ENCODE measurements at places on chromosomes 6 and 20.

DNA sequence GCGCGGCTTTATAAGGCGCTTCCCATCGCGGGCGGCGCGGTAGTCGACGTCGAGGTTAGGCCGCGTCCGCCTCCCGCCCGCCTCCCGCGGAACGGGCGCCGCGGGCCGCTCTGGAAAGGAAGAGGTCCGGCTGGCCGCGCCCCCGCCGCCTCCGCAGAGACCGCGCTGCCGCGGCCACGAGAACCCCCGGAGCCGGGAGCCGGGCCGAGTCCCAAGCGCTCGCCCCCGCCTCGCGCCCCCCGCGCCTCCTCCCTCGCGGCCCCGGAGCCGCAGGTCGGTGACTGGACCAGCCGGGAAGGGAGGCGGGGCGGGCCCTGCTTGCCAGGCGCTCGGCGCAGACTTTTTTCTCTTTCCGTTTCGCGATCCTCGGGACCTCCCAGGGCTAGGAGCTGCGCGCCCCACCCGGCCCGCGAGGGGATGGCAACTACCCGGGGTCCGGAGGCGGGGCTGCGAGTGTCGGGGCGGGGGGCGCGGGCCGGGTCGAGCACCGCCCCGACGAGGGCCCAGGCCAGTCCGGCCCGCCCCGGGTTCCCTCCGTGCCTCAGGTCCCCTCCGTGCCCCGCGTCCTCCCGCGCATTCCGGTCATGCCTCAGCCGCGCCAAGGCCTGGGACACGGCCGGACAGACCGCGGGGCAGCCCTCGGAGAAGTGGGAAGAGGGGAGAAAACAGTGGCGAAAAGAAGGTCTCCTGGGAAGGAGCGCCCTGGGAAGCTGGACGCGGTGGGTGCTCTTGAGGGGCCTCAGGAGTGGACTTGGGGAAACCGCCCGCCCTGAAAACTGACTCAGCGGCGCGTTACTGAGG is 417 bp upstream of the PXDC1 start:
- DNase-seq = no peak

GRCh38 chr6:166687879-166688205 is 60.8 kb upstream of the RPS6KA2 start:
- no peak for DNase-seq

DNA sequence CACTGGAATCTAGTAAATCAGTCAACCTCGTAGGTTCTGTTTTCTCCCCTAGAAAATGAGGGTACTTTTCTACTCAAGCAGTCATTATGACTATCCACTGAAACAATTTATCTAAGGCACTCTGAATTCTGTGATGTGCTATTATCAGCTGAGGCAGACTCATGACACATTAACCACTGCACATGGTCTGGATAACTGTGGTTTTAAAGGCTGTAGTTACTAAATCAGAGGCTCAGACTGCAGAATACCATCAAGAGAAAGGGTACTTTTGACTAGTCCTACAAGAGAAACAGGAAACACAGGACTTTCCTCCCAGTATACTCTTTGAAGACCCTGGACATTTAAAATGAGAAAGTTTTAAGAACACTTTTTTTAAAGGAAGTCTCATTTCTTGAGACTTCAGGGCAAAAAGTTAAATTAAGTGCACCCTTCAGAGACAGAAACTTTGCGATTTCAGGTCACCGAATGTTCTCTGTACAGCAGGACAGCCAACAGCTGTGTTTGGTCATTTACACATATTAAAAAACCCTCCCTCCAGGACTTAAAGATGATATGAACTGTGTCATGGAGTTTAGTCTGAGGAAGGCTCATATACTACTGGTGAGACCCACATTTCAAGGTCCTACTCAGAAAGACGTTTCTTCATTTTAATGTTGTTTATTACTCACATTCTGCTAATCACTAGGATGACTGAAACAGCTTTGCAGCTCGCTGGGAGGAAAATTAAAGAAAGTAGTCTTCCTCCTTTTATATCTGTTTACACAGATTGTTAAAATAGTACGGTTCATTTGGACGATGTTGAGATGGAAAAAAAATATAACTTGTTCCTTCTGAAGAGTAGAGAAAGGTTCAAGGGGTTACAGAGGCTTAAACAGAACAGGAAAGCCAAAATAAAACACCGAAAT is 19.9 kb downstream of the ATXN1 start:
- DNase-seq = no peak

DNA sequence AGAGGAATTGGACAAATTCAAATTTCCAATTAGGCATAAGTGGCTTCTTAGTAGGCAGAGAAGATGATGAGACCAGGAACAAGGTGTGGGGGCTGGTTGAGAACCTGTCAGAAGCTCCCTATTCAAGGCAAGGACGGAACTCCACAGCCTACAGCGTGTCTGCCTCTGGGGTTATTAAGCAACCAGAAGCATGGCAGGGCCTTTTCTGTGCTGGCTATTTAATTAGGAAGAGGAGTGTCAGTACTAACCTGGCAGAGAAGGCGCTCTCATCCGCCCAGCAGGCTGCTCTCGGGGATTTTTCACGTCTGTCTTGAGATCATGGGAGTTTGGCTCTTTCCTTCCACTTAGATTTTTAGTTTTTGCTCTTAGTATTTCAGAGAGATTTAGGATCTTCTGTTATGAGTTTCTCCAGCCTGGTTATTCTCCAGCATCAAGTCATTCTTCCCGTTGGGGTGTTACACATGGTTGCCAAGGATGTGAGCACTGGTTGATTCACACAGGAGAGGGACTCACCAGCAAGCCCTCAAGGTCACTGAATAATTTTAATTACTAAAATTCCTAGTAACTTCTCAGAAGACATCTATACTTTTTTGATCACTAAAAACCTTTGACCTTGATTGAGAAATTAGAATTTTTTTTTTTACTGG is 23.9 kb downstream of the ADTRP start:
- no peak for DNase-seq

DNA sequence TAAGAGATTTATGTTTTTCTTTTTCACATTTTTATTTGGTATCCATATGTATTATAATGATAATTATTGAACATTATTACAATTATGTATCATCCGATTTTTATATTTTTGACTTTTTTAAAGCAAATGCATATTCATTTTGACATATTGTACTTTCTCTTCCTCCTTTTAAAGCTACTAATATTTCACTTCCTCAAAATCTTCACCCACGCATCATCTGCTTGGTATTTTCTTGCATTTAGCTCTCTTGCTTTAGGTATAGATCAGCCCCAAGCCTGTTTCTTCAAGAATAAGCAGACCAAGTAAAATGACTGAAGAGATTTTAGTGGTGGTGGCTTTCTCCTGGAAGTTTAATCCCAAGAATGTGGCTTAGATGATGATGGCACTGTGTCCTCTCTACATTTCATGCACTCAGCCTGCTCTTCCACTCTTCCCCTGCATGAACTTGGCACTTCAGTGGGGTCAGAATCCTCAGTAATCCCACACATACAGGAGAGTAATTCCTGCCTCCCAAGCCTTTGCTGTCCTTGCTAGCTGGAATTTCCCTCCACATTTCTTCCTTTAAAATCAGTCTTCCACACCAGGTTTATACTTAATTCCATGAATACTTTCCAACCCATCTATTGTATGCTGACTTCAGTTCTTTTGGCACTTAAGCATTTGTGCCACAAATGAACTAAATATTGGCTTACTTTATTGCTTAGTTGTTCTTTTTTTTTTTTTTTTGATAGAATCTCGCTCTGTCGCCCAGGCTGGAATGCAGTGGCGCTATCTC is 8.2 kb downstream of the NCOA7 start:
- DNase-seq = no peak

- DNase-seq = no peak
Observed at GRCh38 chr20:10733122-10733521, 59.3 kb upstream of the JAG1 start.

GRCh38 chr6:53857318-53858094 is 62.7 kb downstream of the LRRC1 start:
- no peak for DNase-seq

DNA sequence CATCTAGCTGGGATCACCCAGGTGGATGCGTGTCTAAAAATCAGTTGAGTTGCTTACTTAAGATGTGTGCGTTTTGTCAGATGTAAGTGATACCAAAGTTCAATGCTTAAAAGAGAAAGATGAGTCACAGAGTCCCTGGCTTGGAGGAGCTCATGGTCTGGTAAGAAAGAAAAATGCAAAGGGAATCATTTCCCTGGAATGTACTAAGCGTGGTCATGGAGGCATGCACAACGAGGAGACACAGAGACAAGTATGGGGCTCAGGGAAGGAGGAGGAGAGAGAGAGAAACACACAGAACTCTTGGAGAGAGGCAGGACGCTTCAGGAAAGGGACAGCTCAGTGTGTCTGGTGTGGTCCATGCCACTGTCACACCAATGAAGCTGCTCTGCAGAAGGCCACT is 186.9 kb upstream of the GMDS start:
- DNase-seq = no peak

- DNase-seq = no peak
Observed at GRCh38 chr6:10048370-10049297, 366.2 kb downstream of the TFAP2A start.

DNA sequence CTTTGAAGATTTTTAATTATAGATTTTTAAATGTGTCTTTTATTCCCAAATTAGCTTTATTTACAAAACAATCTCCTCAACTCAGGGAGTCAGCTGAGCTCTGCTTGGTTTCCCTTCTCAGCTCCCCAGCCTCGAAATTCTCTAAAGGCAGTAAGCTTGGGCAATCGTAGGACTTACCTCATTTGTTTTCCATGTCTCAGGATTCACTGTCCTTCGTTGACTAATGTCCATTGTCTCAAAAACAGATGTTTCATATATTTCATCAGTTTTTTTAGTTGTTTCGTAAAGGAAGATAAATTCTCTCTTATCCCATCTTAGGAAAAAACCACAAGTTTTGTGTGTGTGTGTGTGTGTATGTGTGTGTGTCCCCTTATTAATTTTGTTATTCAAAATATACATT is 102.2 kb upstream of the ADGRF1 start:
- no peak for DNase-seq

DNA sequence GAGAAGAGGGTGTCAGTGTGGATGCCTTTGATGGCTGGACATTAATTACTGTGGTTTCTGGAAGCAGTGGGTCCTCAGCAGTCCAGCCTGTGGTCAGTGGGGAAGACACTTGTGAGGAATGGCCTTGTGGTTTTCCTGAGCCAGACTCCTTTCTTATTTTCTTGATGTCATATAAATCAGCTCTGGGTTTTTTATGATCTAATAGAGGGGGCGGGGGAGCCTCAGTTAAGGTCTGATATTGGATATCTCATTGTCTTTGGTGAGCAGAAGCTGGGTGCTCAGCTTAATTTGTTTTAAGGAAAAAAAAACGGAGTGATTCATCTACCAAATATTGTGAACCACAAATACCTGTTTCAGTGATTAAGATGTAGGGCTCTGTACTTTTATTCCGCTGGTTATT is 62.1 kb downstream of the OTOR start:
- DNase-seq = no peak

DNA sequence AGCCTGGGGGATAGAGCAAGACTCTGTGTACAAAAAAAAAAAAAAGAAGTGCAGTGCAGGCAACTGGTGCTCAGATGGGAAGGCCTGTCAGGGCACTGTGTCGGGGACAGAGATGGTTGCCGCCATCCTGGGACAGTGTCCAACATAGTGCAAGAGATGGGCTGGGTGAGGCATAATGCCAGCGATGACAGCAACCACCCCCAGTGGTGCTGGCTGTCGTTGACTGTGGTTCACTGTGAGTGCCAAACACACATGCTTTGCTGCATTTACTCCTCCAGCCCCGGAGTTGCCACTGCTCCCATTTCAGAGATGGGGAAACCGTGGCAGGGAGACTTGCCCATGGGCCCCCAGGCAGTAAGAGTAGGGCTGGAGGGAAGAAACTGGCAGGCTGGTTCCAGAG is 5.2 kb upstream of the C20orf203 start:
- DNase-seq = no peak

GRCh38 chr6:119390247-119390793 is 40.8 kb upstream of the MAN1A1 start:
- DNase-seq = no peak

DNA sequence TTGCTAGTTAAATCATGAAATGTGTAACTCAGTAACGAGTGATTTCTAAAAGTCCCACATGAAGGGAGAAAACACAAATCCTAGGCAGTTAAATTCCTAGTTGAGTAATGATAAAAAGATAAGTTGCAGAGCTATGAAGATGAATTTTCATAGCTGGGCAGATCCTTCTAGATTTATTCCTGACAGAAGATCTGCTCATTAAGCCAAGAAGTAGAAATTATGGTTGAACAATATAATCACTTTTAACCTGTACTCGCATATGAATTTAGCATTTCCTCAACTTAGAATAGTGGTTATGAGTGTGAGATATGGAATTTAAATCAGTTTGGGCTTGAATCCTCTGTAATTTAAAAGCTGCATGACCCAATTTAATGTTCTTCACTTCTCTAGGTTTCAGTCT is 359.2 kb upstream of the HSF2 start:
- no peak for DNase-seq

GRCh38 chr6:12473494-12473893 is 183.3 kb downstream of the EDN1 start:
- DNase-seq = no peak

GRCh38 chr6:112320561-112321318 is 26.4 kb upstream of the RFPL4B start:
- no peak for DNase-seq

DNA sequence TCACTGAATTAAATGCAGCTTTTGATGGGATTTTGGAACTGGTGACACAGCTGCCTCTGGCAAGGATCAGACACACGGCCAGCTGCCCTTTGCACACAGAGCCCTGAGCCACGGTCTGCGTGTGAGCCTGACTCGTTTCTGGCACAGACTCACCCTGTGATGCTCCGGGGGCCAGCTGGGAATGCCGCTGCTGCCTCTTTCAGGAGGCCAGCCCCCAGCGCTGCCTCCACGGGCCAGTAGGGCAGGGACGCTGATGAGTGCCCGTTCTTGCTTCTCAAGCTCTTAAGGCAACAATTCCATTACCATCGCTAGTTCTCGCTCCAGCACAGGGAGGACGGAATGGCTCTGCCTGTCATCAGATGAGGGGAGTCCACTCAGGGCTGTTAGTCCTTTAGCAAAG is 61.6 kb downstream of the IRF4 start:
- DNase-seq = no peak

DNA sequence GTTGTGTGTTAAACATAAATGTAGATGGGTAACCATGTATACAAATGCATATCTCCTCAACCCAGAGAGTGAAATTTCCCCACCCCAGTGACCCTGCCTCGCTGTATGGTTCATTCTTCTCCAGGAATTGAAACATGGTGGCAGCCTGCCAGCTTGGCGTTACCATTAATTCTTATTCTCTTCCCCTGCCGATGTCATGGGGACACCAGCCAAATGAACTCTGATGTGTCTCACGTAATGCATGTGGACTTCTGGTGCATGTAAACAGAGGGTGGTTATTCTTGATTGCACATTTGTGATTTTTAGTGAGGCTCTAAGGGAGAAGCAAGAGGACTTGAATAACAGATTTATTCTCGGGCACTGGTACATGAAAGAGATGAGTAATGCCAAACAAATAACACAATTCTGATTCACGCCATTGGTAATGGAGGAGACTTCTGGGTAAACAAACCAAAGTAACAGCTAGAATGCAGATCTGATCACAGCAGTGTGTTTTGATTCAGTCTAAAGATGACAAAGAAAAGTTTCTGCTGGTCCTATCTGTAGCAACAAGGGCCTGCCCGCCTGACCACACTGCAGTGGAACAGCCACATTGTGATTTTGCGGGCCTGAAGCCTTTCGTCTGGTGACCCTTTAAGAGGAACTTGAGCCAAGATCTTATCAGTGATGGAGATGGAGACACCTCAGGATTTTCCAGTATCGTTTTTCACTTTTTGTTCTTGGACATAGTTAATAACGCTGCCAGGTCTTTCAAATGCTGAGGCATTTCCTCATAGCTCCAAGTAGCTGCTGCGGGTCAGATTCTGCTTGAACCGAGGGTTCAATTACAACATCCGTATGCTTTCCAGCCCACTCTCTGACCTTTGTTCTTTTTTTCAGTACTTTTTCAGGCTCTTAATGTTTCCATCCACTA is 171.8 kb upstream of the AKAP12 start:
- no peak for DNase-seq
